ENCODE measurements at places on chromosomes 12 and 14.

DNA sequence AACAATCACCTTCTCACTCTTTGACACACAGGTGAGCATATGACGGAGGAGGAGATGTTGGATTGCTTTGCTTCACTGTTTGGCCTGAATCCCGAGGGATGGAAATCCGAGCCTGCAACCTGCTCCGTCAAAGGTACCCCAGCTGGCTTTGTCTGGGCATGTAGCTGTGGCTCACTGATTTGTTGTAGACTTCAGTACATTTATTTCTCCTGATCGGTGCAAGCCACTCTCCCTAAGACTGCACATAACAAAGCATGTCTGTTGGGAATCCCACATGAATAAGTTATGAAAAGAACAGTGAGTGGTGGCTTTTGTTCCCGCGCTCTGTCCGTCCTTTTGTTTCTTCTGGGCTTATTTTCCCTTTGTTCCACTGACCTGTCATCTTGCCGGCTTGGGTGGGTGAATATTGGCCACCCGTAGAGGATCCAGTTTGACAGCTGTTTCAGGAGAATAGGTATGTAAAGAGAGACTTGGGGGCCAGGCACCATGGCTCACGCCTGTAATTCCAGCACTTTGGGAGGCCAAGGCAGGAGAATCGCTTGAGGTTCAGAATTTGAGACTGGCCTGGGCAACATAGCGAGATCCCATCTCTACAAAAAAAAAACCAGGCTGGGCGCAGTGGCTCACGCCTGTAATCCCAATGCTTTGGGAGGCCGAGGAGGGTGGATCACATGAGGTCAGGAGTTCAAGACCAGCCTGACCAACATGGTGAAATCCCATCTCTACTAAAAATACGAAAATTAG lies 20.0 kb upstream of the BCL7A start:
- no peak for DNase-seq

- no peak for DNase-seq
Measured at GRCh38 chr14:104510794-104511611, 68.6 kb upstream of the C14orf180 start.

DNA sequence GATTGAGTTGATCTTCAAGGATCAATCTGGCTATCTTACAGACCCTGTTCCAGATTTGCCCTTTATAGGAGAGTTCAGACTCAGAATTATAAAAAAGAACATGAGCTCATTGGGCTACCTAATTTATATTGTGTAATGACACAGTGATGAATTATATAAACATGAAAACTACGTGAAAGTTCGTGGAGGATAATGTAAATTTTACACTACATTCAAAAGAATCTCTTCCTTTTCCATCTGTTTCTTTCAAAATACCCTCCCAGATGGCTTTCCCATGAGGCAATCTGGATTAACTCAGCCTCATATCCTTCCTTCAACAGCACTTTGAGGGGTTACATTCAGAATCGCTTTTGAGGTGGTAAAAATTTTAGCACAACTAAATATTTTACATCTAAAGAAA lies 129.3 kb downstream of the HMGA2 start:
- DNase-seq: no peak

DNA sequence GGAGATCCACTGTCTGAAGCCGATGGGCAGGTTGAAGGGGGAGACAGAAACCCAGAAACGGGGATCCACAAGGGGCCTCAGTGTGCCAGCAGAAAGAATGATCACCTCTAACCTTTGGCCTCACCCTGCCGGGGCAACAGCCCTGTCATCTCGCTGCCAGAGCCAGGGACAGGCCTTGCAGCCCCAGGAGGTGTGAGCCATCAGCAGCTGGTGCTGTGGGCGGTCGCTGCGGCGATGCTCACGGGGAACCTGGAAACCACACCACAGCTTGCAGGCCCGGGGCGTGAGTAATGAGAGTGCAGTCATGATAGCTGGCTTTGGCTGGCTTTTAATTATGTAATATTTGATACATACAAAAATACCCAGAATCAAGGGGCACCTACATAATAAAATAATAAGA lies 4.7 kb upstream of the TTC7B start:
- DNase-seq: no peak

- DNase-seq: no peak
Measured at GRCh38 chr12:93156086-93156716, 221.5 kb upstream of the NUDT4 start.

DNA sequence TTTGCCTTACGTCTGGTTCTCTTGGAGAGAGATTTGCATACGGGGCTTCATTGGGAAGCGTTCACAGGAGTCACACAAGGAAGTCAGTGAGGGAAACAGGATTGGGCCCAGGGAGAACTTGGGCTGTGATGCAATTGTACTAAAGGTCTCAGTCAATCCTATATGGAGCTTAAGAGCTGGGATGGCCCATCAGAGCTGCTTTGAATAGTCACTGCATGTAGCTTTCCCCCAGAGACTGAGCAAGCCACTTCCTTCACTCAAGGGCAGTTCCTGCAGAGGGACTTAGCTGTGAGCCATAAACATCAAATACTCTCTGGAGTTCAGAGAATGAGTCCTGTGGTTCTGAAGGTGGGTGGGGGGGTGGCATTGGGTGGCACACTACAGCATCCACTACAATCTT lies 605.4 kb downstream of the MED13L start:
- no peak for DNase-seq

DNA sequence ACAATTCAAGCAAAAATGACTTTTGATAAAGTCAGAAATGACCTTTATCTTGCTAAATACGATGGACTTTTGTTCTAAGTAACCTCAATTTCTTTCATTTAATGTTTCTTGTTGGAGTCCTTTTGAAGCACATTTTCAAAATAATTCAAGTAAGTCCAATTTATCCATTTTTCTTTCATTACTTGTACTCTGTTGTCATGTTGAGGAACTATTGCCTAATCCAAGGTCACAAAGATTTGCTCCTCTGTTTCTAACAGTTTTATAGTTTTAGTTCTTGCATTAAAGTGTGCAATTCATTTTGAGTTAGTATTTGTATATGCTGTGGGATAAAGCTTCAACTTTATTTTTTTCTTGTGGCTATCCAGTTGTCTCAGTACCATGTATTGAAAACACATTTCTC lies 66.7 kb downstream of the CCER1 start:
- no peak for DNase-seq

- no peak for DNase-seq
Measured at GRCh38 chr12:56358836-56359532, 923 bp downstream of the STAT2 start.

GRCh38 chr12:68479261-68479895 lies 131.3 kb upstream of the RAP1B start:
- no peak for DNase-seq

- no peak for DNase-seq
Measured at GRCh38 chr14:104506461-104507253, 72.9 kb upstream of the C14orf180 start.

- DNase-seq: no peak
Measured at GRCh38 chr12:67525617-67525884, 123.0 kb upstream of the DYRK2 start.

DNA sequence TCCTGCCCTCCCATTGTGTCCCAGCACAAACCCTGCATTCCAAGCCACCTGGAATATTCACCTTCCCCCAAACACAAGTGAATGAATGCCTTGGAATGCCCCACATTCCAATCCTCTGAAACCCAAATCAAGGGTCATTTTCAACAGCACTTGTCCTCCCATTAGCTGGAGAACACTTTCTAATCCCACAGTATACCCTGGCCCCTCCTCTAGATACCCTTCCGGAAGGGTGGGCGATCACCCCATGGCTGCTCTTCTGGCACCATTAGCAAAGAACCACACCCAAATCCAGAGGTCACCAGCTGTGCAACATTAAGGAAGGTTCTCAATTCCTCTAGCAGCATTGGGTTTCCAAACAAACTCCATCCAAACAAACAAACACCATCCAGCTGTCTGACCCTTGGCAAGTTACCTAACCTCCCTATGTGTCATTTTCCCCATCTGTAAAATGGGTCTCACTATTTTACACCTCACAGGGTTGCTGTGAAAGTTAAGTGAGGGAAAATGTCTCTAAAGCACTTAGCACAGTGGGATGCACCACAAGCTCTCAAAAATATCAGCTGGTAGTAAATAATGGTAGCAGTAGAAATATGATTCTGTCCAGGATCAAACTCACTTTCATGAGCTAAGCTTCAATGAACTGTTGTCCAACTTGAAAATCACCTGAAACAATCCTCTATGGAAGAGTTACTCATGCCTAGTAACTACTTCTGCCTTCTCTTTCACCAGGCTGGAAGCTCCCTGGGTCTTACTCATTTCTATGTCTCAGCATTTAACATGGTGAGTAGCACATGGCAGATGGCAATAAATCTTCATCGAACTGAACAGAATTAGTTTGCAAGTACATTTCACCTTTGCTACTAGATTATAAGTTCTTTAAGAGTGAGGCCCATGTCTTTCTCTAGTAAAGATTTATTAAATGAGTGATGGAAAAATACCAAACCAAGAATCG lies 5.3 kb downstream of the NUAK1 start:
- peak; percentile 67 for DNase-seq

DNA sequence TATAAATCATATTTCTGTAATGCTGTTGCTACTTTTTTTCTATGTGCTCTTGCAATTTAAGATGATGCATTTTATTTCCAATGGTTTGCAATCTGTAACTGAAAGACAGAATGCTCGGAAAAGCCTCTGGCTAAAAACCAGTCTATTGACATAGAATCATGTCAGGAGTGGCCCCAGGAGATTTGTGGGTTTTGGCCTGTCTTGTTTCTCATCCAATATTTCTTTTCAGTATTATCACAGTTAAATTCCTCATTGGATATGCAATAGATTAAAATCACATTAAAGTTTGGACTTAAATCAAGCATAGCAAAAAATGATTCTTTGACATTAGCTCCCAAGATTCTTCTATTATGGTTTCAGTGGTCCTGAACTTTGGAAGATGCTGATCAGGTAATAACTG lies 19.1 kb upstream of the SLC38A2 start:
- no peak for DNase-seq

DNA sequence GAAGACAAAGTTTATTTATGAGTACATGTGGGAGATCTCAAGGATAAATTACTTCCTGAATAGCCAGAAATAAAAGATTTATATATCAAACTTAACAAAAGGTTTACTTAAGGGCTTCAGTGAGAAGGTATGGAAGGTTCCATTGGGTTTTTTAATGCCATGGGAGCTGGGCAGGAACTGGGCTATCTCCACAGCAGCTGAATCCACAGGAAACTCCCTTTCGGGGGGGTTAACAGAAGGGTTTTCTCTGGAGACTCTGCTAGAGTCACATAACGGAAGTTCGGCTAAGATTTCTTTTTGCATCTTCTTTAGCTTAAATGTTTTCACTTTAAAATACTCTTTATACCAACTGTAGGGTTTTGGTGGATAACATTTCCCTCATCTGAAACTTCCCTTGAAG lies 113.5 kb downstream of the UNC79 start:
- DNase-seq: no peak

GRCh38 chr14:53341324-53341723 lies 188.2 kb upstream of the DDHD1 start:
- no peak for DNase-seq

- peak; percentile 84 for DNase-seq
Measured at GRCh38 chr12:26125400-26126339, 833 bp upstream of the BHLHE41 start.

DNA sequence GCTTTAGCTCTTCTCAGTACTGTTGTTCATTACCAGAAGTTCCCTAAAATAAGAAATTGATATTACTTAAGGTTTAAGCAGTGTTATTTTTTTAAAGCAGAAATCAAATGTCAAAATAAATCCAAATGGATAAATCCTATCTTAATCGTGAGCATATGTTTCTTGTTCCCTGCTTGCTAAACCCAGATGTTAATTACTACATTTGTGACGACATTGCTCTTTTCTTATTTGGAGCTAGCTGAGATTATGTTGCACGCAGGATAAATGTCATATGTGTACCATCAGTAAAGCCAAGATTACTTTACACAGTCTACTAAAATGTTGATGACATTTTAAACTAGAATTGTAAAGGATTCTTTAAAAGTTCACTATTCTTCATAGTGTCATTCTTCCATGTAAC lies 157.5 kb downstream of the PLCZ1 start:
- no peak for DNase-seq

DNA sequence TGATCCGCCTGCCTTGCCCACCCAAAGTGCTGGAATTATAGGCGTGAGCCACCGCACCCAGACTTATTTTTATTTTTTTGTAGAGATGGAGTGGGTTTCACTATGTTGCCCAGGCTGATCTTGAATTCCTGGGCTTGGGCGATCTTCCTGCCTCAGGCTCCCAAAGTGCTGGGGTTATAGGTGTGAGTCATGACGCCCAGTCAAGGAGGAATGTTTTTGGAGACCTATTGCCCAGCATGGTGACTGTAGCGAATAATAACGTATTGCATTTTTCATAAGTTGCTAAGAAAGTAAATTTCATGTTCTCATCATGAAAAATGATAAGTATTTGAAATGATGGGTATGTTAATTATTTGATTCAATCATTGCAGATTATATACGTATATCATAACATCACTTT lies 46.5 kb downstream of the TEAD4 start:
- DNase-seq: no peak

- DNase-seq: no peak
Measured at GRCh38 chr14:100626614-100627013, 39.4 kb upstream of the BEGAIN start.

- DNase-seq: no peak
Measured at GRCh38 chr14:76917745-76918255, 91.6 kb downstream of the LRRC74A start.

DNA sequence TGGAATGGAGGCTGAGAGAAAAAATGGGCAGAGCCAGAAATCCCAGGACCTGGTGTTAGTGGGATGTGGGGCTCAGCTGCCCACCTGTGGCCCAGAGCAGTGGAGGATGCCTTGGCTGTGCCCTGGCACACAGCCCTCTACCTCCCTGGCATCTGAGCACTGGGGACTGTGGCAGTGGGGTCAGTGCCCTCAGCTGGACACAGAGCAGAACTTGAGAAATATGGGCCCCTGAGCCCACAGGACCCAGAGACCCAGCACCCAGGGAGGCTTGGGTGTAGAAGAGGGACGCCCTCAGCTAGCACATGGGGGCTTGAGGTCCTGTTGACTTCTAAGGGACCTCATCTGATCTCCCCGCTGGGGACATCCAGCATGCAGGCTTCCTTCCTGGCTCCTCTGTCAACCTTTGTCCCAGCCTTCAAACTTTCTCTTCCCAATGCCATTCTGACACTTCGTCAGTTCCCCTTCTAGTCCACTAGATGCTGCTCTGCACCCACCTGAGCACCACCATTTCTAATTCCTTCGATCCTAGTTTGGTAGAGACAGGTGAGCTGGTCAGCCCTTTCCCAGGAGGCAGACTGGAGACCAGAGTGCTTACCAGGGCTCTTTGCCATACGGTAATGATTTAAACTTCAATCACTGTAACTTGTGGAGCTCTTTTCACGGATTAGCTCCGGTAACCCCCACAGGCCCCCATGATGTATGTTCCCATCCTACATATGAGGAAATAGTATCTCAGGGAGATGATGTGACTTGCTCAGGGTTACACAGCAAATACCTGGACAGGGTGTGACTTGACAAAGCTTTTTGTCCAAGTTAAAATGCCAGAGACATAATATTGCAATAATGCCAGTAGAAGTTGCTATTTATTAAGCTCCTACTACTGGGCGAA lies 143.7 kb downstream of the ASCL4 start:
- peak; percentile 58 for DNase-seq

- peak; percentile 80 for DNase-seq
Measured at GRCh38 chr14:53953002-53953827, 3.4 kb downstream of the BMP4 start.
